ENCODE measurements at places on chromosomes 12 and 14.

- no peak for DNase-seq
Observed at GRCh38 chr12:9064815-9065606, 50.7 kb downstream of the A2M start.

DNA sequence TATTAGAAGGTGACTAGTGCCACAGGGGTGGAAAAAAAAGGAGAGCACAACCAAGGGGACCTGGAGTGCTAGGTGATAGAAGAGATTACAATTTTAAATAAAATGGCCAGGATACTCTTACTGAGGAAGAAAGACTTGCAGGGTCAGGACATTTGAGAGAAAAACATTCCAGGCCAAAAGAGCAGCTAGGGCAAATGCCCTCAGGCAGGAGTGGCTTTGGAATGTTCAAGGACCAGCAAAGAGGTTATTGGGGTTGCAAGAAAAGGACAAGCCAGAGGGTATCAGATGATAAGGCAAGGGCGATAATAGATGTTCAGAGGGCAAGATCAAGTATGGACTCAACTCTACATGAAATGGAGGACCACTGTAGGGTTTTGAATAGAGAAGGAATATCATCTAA is 146.4 kb downstream of the KIF21A start:
- no peak for DNase-seq

DNA sequence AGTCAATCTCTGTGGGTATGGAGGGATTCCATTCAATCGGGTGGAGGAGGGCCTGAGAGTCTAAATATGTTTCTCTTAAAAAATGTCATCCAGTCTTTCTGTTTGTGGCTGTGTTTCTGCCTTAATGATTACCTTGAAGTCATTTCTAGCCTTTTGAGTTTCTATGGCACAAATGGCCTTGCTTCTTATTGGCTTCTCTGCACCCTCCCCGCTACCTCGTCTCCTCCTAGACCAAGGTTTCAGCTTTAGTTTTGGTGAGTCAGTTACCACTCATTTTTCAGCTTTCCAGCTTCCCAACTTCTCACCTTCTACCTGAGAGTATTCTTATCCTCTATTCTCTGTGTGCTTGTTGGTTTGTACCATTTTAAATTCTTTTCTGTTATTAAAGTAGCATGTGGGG is 159.2 kb downstream of the SYNE2 start:
- no peak for DNase-seq

- no peak for DNase-seq
Observed at GRCh38 chr14:101069228-101069549, 165.7 kb upstream of the RTL1 start.

DNA sequence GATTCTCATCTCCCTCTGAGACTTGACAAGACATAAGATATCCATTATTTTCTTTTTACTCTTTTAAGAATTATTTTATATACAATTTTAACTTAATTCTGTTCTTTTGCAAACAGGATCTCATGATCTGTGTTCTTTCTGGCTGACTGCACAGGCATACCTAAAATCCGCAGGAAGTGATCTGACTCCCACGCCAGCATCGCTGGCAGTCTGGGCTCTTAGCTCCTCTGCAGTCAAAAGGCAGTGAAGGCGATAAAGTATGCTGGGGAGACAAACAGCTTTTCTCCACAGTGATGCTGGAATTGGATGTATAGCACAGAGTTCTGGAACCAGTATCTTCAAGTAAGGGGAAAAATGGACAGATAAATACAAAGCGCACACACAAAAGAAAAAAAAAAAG is 52.4 kb downstream of the DICER1 start:
- no peak for DNase-seq

DNA sequence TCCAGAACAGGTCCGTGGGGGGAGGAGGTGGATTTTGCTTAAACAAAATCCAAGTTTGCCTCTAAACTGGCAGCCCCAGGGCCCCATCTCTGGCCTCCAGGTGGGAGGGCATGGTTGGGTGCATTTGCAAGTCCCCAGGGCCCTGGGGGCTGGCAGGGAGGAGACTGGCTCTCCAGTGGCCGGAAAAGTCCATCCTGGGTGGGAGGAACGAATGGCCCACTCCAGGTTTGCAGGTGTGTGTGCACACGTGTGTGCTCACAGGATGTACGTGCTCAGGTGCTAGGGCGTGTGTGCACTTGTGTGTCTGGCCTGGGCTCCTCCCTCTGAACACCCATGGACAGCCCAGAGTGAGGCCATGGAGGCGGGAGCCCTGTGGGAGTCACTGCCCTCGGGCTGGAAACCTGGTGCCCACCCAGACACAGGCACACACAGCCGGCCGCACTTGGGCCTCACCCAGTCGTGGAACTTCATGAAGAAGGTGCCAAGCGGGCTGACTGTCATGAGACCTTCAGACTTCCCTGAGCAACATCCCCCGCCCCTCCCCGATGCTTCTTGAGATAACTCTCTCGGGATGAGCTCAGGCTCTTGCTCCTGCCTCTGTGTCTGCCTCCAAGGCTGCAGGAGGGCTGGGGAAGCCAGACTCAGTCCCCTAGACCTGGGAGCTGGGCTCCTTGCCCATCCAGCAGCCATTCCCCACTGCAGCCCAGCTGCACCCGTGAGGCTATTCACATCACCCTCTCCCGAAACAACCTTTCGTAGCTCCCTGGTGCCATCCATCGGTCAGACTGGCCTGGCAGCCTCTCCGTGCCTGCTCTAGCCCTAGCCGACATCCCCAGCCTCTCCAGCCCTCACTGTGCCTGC is 9.4 kb downstream of the AHNAK2 start:
- no peak for DNase-seq

GRCh38 chr12:41302979-41303403 is 114.9 kb downstream of the PDZRN4 start:
- DNase-seq: no peak

- no peak for DNase-seq
Observed at GRCh38 chr12:39127401-39127800, 222.0 kb upstream of the CPNE8 start.

DNA sequence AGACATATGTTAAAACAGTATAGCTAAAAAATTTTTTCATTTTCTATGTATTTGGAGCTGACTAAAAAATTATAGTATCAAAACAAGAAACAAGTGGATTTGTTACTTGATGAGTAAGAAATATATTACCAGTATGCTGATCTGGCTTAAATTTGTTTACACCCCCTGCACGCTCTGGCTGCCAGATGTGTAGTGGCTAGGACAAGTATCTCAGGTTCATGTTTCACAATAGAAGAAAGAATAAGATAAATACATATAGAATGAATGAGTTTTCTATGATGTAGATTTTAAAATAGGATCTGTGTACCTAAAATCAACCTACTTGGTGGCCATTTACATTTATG is 13.1 kb downstream of the NAA30 start:
- DNase-seq: no peak

- no peak for DNase-seq
Observed at GRCh38 chr14:76782885-76783566, 21.8 kb downstream of the VASH1 start.

GRCh38 chr14:31893221-31893757 is 183.8 kb upstream of the ARHGAP5 start:
- no peak for DNase-seq

- DNase-seq: peak; percentile 82
Observed at GRCh38 chr12:49043856-49044258, 16.7 kb downstream of the KMT2D start.

GRCh38 chr12:4653257-4653656 is 4.3 kb downstream of the NDUFA9 start:
- DNase-seq: no peak

GRCh38 chr12:62977883-62978282 is 42.9 kb upstream of the PPM1H start:
- DNase-seq: no peak

DNA sequence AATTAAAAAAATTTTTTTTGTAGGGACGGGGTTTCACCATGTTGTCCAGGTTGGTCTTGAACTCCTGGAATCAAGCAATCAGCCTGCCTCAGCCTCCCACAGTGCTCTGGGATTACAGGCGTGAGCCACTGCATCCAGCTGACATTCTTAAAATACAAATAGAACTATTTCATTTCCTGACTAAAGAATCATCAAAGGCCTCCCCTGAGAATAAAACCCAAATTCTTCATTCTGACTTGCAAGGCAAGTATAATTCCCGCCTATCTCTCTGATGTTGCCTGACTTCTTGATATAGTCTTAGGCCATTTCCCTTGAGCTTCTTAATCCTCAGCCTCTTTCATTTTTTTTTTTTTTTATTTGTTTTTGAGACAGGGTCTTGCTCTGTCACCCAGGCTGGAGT is 4.4 kb upstream of the BICD1 start:
- DNase-seq: no peak

- DNase-seq: no peak
Observed at GRCh38 chr12:2691345-2692071, 103.3 kb upstream of the FKBP4 start.

DNA sequence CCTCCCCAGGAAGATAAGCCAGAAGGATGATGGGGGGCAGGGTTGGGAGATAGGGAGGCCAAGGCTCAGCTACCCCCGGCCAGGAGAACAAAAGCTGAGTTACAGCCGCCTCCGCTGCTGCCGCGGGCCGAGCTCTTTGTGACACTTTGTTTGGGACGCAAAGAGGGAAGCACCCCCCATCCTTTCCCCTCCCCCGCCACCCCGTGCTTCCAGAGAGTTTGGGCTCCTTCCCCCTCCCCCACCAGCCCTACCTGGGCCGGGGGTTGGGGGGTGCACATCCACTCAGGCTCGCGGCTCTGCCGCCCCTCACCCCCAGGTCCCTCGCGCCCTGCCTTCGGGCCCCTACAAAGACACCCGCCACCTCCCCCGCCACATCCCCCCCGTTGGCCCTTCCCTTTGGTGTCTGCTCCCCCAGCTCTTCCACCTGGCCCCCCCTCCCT is 799 bp downstream of the ZNF219 start:
- no peak for DNase-seq

DNA sequence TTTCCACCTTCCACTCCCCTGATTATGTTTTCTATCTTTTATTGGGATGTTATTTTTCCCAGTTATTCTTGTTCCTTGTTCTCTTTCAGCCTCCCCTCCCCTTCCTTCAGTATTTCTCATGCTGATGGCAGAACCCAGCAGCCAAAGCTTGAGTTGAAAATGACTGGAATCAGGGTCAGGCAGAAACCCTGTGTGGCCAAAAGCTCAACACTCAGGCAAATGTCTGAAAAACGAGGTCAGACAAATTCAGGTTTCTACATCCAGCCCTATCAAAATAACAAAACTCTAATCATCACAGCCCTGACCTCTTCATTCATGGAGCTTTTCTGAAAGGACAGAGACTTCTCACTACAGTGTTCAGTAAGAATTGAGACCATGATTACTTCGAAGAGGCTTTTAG is 134.6 kb downstream of the PTPRR start:
- DNase-seq: no peak

- no peak for DNase-seq
Observed at GRCh38 chr12:3463921-3464320, 27.1 kb upstream of the PRMT8 start.

DNA sequence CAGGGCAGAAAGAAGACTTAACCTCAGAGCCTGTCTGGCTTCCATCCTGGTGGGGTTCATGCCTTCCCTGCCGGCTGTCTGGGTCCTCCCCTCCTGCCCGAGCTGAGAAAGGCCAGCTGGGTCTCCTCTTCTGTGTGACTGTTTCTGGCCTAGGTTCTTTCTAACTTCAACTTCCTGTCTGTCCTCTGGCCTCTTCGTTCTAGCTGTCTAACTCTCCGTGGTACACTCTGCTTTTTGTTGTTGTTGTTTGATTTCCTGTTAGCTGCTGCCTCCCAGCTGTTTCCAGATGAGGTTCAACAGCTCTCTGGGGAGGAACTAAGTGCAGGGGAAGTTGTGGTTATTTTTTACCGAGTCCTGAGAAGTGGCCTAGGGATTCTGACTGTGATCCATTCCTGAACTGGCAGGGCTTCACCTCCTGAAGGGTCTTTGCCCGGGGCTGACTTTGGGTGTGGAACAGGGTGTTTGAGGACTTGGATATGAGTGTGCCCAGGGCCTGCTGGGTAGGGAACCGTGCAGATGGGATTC is 3.2 kb downstream of the MLXIP start:
- peak; percentile 30 for DNase-seq

DNA sequence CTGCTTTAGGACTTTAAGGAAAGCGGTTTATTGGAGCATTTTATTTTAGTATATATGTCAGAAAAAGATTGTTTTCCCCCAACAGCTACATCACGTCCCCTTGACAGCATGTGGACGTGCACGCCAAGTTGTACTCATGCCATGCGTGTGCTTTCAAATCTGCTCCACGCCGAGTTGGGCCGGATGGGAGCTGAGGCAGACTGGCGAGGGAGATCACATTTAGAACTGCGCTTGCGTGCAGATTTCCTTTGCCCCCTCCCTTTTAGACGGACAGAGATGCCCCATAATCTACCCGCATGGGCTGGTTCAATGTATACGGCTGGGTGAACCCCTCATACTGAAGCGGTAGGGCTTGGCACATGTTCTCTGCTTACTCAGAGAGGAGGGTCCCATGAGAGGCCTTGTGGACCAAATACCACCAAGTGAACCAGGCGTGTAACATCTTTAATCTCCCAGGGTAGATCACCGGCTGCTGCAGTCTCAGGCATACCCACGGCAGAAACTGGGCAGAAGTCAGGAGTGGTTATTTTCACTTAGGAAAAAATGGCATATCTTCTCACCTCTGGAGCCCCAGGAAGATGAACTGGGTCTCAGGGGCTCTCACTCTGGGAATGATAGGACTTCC is 92.1 kb downstream of the ESR2 start:
- DNase-seq: no peak

DNA sequence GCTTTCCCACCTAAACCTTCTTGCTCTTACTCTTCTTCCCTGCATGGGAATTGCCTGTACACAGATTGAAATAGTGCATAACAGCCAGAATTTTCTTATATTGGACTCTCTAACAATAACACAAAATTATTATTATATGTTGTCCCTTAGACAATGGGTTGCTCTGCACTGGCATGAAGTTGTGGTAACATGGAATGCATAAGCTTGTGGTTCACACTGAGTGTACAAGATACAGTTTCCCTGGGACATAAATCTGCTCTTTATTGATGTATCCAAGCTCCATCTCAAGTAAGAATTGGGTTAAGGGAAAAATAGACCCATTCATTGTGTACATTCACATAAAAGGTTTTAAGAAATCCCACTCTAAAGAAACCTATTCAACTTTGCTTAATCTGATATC is 114.4 kb upstream of the NTF3 start:
- no peak for DNase-seq

Data from activated CD4-positive, alpha-beta T cell treated with anti-CD3 and anti-CD28 coated beads for 4 hours (primary cell).